Panc1 (cell line): ENCODE measurements at places on chromosomes 4 and X.

GRCh38 chrX:148628621-148629020, 128.2 kb downstream of the AFF2 start:
- no peak for DNase-seq

DNA sequence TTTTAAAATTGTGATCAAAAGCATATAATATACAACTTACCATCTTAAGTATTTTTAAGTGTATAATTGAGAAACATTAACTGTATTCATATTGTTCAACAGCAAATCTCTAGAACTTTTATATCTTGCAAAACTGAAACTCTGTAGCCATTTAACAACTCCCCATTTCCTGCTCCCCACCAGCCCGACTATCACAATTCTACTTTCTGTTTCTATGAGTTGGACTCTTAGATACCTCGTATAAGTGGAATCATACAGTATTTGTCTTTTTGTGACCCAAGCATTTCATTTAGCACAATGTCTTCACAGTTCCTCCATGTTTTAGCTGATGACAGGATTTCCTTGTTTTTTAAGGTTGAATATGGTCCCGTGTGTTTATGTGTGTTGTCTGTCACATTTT, 106.0 kb downstream of the LRBA start:
- DNase-seq = no peak

DNA sequence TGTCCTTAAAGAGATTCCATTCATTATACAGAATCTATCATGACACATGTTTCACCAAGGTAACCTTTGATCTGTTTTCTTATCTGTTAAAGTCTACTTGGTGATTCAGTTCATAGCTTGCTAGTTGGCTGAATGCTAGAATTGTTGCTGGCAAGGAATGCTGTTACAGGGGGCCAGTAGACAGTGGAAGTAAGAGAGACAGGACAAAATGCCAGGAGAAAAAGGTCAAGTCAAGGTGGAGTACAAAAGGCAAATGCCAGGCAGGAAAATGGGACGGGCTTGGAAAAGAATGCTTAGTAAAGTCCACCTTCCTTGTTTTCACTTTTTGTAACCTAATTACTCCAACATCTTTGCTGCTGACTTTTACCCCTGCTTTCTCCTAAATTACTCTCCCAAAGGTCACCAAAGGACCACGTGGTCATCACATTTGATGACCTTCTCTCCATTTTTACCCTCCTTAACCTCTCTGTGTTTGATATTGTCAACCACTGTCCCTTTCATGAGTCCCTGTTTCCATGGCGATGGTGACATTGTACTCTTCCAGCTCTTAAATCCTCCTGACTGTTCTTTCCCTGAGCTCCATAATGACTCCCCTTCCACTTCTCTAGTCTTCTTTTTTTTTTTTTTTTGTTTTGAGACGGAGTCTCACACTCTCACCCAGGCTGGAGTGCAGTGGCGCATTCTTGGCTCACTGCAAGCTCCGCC, 24.5 kb upstream of the TAPT1 start:
- DNase-seq = no peak

GRCh38 chr4:94595880-94596483, 144.2 kb downstream of the PDLIM5 start:
- peak; percentile 27 for DNase-seq
